ENCODE measurements at places on chromosomes 12 and 14.

GRCh38 chr12:27865421-27865820, 85.4 kb upstream of the MANSC4 start:
- no peak for DNase-seq

- no peak for DNase-seq
Measured at GRCh38 chr12:123091230-123092150, 59.4 kb downstream of the PITPNM2 start.

DNA sequence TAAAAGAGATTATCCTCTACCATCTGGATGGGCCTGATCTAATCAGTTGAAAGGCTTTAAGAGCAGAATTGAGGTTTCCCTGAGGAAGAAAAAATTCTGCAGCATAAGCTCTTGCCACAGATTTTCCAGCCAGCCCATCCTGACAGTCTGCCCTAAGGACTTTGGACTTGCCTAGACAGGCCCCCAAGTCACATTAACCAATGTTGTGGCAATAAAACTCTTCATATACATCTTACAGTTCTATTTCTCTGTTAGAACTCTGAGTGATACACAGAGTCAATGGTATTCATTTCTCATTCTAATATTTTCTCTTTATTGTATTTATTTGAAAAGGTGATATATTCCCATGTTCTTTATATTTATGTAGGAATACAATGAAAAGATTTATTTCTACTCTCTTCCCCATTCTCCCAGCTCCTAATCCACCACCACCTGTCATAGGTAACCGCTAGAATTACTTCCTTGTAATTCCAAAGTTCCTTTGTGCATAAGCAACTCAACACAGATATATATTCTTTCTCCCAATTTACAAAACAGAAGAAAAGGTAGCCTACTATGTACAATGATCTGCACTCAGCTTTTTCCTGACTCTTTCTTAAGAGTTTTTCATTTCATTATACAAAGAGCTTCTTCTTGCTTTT, 182.1 kb downstream of the CAPZA3 start:
- DNase-seq = no peak

DNA sequence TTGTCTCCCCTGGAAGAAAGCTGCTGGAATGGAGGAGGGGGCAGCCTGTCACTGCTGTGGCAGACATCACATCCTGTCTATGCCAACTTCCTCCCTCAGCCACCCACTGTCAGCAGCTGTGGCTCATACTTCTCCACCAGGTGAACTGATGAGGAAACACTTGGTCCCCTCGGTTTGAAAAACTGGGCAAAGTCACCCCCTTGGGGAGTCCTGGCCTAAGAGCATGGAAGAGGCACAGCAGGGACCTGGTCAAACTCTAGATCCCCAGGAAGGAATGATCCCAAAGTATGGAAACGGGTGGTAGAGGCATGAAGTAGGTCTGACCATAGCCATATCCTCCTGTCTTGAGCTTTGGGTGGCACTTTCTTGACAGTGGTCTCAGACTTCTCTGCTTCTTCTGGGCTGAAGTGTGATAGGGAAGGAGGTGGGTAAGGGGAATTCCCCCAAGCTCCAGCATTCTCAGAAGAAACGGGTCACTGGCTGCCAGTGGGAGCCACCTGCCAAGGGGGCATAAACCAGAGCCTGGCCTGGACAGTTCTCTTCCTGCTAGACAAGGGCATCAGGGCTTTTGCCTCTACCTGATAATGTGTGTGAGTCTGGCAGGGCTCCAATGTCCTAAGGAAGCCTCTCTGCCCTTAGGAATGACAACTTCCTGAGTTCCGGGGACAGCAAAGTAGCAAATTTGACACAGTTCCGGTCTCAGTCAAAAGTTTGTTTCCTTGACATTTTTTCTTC, 36.0 kb downstream of the FMNL3 start:
- no peak for DNase-seq

GRCh38 chr12:76539727-76540126, 19.8 kb downstream of the OSBPL8 start:
- no peak for DNase-seq

DNA sequence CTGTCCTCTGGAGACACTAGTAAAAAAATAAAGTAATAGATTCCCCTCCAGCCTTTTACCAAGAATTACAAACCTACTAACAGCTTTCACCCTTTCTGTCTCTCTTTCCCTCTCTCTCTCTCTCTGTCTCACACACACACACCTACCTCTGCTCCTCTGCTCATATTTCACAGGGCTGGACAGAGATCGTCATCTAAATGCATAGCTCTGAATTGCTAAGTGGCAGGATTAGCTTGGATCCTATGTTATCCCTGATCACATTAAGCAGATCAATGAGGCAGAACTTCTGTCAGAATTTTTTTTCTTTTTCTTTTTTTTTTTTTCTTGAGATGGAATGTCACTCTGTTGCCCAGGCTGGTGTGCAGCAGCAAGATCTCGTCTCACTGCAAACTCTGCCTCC, 22.9 kb downstream of the VCPKMT start:
- no peak for DNase-seq

DNA sequence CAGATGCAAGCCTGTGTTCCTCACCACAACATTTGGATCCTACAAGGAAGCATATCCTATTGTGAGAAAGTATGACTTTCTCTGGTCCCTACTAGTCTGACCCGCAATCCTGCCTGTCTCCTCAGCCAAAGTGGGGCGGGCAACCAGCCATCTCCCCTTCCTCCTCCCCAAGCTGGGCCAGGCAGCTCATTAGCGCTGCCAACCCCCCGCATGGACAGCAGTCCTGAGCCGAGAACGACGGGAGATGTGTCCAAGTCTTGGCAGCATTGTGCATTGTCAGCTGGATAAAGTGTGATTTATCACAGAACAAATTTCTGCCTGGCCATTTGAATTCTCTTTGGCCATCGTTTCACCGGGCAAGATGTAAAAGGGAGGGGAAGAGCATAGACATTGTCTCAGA, 139.4 kb downstream of the SLC15A4 start:
- no peak for DNase-seq

- no peak for DNase-seq
Measured at GRCh38 chr14:100955201-100955600, 51.7 kb upstream of the RTL1 start.

DNA sequence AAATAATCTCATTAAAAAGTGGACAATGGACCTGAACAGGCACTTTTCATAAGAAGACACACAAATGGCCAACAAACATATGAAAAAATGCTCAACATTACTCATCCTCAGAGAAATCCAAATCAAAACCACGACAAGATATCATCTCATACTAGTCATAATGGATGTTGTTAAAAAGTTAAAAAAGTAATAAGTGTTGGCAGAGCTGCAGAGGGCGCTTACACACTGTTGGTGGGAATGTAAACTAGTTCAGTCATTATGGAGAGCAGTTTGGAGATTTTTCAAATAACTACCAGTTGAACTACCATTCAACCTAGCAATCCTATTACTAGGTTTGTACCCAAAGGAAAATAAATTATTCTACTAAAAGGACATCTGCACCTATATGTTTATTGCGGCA, 47.2 kb downstream of the FOXG1 start:
- no peak for DNase-seq

All from NCI-H2081 (cell line).